Renal cortex interstitium (tissue), 15 donors: ENCODE measurements at places on chromosomes 12 and 14.
A peak's percentile ranks its signal among the peaks of the same experiment; 100 is the strongest.

DNA sequence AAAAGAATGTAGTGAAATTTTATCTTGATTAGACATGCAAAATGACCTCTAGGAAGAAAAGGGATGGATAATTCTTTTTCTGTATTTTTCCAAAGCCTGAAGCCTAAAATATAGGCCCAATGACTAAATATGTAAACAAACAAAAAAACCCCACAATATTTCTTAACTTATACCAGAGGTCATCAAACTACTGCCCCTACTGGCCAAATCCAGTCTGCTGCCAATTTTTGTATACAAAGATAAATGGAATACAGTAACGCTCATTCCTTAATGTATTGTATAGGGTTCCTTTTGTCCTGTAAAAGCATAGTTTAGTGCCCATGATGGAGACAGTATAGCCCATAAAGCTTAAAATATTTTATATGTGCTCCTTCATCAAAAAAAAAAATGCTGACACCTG is 145.7 kb upstream of the ALG10 start:
- DNase-seq = no peak

- no peak for DNase-seq
Observed at GRCh38 chr12:44154128-44154527, 318.2 kb downstream of the TMEM117 start.

GRCh38 chr14:92785667-92786426 is 8.3 kb upstream of the GOLGA5 start:
- no peak for DNase-seq

DNA sequence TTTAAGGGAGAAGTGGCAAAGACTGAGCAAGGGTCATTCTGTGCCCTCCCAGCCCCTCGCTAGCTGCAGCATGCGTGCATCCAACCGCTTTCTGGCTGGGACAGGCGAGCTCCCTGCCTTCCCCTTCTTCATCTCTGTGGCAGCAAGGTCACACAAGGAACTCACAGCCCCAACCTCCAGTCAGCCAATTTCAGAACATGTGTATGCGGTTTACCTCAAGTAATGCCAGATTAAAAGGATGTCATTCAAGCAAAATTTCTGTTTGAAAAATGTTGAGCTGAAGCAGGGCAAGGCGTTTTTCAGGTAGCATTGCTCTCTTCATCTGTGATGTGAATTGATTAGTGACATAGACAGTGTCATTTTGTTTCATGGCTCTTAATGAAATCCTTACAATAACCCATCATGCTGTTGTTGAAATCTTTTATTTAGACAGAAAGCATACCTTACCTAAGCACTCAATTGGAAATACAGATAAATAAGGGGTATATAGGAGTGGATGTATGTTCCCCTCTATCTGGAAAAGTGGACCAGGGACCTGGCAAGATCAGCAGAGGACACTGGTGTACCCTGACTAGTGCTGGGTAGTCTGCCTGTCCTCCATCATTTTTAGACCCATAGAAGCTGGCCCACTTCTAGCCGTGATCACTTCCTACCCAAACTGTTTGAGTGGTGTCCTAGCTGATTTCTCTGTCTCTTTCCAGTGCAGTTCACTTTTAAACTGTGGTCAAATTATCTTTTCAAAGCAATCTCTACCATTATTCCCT is 82.8 kb upstream of the NEDD1 start:
- DNase-seq = no peak

GRCh38 chr14:101228949-101229541 is 325.5 kb upstream of the RTL1 start:
- DNase-seq = no peak

- no peak for DNase-seq
Observed at GRCh38 chr14:64726585-64726890, 22.3 kb downstream of the PLEKHG3 start.

- no peak for DNase-seq
Observed at GRCh38 chr12:3351731-3352130, 139.3 kb upstream of the PRMT8 start.

GRCh38 chr12:62977418-62977817 is 42.5 kb upstream of the PPM1H start:
- no peak for DNase-seq

DNA sequence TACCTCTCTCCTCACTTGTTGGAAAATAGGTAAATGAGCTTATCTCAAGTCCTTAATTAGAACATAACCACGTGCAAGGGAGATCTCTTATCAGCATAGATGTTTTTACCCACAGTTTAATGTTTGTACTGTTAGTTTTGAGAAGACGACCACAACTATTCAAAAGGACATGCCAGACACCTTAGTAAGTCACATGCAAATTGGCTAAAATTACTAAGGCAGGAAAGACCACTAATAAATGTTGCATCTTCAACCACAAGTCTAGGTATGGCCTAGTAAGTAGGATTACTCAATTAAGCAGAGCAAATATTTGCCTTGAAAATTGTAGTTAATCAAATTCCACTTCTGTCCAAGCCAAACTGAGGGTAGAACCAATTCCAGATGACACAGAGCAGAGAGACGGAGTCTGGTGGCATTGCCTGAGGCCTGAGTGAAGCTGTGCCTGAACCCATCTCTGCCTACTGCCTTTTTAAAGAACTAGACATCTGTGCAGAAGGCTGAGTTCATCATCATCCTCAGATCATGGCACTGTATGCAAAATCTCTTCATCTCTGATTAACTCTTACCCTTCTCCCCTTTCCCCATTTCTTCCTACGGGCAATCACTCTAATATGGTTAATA is 29.7 kb upstream of the CHST11 start:
- DNase-seq = no peak

DNA sequence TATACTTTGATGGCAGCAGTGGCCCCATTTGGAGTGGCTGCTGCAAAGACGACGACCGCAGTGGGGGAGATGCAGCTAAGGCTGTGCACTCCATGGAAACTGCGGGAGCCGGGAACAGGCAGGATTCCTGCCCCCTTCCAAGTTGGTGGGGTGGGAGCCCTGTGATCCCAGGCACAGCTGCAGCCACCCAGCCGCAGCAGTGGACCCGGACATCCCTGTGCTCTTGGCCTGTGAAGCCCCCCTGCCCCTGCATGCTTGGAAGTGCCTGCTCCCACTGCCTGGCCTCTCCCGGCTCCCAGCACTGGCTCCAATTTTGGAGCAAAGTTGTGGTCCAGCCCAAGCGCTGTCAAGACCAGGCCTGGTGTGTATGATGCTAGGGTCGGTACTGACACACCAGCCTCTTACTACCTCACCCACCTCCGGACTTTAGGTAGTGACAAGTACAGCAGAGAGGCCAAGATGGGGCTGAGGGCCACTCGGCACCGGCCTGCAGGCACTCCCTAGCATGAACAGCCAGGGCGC is 502.8 kb upstream of the RPL10L start:
- DNase-seq = no peak

- no peak for DNase-seq
Observed at GRCh38 chr14:65769151-65769550, 356.6 kb downstream of the FUT8 start.

DNA sequence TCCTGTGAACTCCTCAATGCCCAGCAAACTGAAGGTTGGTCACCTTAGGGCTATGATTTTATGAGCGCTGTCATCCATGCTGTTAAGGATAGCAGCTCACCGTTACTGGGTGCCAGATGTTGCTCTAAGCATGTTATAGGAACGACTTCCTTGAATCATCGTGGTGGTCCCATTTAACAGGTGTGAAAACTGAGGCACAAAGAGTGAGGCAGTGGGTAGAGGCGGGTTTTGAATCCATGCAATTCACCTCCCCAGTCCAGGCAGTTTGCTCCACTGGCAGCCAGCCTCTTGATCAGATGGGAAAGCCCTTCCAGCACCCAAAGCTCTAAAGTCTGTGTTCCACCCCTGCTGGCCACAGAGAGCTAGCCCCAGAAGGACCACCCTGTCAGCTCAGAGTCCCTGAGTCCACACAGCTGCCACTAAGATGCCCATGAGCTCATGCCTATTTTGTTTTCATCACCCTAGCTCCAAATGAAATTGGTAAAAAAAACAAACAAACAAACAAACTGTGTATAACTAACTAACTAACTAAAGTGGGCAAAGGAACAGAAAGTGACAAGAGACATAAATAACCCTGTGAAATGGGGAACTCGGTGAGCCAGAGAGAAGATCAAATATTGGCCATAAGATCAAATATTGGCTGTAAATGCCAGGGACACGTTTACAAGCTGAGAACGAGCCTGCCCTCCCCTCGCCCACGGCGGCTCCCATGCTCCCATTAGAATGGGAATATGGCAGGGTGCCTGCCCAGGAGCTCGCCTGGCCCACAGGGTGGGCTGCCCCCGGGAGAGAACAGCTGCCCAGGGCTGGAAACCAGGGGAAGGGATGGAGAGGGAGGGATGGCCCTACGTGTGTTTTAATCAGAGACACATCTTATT is 72.3 kb upstream of the RFLNA start:
- no peak for DNase-seq

DNA sequence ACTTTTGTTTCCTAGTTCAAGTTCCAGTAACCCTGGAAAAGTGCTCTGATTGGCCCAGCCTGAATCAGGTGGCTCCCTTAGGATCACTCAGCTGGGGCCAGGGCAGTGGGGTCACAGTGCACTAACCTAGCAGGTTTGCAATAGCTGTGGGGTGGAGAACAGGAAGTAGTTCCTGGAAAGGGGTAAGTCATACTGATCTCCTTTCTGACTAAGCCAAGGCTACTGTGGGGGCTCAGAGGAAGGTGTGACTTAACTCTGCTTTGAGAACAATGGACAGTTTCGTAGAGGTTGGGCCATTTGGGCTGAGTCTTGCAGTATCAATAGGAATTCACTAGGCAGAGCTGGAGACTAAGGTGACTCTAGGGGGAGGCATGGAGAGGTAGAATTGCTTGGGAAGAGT is 89.4 kb downstream of the KIF26A start:
- no peak for DNase-seq

DNA sequence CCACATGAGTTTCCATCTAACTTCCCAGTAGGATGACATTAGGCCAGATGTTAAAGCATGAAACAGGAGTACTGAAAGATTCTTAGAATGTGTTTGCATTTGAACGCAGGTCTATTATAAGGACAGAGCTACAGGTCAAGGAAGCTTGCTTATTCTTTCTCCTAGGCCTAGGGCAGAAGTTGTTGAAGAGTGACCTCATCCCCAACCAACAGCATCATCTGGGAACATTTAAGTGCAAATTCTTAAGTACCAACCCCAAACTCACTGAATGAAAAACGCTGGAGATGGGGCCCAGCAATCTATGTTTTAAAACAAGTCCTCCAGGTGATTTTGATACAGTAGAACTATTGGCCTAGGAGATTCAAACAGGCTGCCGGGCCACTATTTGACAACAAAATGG is 52.4 kb downstream of the PAPLN start:
- no peak for DNase-seq

DNA sequence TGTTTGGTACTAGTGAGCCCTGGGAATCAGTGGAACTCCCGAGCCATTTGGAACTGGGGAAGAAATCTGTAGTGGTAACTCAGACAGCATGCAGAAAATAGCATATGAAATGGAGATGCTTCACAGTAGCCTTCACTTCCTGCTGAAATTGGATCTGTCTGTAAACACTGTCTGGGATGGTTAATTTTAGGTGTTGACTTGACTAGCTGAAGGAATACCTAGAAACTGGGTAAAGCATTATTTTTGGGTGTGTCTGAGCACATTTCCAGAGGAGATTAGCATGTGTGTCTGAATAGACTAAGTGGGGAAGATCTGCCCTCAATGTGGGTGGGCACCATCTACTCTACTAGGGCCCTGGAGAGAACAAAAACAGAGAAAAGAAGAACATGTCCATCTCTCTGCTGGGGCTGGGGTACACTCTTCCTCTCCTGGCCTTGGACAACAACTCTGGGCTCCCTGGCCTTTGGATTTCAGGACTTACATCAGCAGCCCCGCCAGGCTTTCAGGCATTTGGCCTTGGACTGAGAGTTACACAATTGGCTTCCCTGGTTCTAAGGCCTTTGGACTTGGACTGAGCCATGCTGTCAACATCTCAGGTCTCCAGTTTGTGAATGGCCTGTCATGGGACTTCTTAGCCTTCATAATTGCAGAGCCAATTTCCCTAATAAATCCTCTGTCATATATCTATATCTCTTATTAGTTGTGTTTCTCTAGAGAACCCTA is 14.0 kb upstream of the CRADD start:
- DNase-seq = no peak

DNA sequence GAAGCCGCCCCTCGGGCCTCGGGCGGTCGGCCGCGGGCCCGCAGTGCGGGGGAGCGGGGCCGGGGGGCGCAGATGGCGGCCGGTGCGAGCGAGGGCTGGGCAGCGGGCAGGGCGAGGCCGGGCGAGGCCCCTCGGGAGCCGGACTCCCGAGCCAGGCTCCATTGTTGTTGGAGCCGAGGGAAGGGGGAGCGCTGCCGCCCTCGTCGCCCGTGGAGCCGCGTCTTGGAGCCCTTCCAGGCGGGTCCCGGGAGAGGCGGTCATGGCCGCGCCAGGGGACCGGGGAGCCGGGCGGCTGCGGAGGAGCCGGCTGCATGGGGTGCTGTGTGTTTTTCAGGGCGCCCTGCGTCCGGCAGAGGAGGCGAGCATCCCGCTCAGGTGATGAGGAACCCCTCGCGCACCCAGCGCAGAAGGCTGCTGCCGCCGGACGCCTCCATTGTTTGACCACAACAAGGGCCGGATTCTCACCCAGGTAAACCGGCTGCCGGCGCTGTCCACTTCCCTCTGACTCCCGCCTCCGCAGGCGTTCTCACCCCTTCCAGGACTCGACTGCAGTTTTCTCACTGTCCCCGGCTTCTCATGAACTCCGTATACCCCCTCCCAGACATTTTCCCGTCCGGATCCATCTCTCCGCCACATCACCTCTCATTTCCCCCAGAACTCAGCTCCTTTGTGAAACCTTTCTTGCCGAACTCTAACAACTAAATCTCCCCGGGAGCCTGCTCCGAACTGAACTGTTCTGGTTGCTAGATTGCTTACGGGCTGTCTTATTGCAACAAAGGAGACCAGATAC is 732 bp downstream of the ZNF664 start:
- DNase-seq = no peak

DNA sequence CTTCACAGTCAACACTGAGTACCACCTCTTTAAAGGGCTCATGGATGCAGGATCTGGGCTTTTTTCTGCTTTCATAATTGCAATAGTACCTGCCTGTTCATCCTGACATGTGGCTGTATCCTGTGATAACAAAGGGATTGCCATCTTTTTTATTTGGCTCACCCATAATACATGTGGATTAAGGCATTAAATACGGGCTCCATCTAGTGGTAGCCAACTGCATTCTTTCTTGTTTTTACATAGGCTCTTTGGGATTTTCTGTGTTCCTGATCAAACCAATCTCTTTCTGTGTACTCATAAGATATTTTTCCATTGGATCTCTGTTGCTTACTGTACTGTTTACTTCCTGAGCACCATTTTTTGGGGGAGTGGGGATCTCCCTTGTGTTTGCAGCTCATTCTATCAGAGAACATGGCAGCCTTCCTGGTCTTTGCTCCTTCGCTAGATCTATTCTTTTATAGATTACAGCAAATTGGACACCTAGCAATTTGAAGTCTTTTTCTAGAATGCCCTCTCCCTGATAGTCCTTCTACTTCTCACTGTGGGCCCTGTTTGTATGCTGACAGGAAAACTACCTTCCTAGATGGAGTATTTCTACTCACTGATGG is 723.4 kb upstream of the MDGA2 start:
- DNase-seq = peak; percentile 35

GRCh38 chr12:26046906-26047305 is 77.9 kb downstream of the BHLHE41 start:
- no peak for DNase-seq

GRCh38 chr12:13661005-13661887 is 320.2 kb downstream of the GRIN2B start:
- peak; percentile 43 for DNase-seq
